HuH-7.5 (cell line): ENCODE measurements at places on chromosomes 13 and 19.

DNA sequence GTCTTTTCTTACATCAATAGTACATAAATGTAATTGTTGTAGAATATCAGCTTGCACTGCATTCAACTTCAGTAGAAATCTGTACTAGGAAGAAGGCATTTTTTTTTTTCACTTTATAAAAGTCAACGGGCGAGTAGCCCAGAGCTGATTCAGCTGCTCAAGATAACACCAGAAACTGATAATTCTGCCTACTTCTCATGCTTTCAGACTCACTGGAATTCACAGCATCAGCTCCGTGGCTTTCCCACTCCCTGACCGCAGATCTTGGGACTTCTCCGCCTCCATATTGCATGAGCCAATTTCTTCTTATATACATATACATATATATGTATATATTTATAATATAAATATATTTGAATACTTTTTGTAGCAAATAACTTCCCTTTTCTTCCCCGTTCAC, 263.1 kb upstream of the RXFP2 start:
- no peak for DNase-seq

- no peak for DNase-seq
These were observed 11.4 kb downstream of the EPHX3 start for GRCh38 chr19:15220833-15221232.

- DNase-seq, result no peak
These were observed 1235.2 kb upstream of the SLC10A2 start for GRCh38 chr13:104301171-104301975.

DNA sequence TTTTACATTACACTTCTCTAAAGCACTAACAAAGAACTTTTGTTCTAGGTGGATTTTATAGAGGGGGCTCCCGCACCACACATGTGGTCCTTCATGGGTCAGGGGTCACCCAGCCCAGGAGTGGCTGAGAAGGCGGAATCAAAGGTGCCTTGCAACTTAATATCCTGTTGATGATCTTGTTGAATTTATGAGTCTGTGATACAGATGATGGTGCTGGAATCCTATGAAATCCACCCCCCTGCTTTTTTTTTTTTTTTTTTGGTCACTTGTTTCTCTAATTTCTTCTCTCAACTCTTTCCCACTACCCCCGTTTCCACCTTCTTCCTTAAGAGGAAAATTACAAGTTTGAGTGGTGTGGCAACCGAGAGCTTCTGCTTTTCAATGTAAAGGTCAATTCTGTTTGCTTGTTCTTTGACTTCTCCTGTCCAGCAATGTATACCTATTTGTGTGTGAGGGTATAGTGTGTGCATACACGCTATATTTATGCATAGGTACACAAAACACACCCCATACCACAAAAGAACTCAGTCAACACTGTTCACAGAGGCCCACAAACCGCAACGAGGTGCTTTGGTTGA, 4.2 kb upstream of the ZIC2 start:
- DNase-seq, result no peak

DNA sequence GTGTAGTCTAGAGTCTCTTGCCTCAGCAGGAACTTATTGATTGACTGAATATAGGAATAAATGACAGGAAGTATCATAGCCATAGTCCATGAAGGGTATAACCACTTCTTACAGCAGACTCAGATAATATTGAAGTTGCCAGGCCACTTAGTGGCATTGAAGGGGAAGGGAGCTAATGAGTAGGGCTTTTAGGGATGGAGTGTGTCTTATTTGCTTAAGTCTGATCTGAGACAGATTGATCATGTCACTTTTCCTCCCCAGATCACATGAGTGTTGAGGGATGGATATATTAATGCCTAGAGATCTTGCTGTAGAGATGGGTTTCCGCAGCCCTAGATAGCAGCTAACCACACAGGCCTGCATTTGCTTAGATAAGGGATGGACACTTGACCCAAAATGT, 62.2 kb upstream of the NBEA start:
- no peak for DNase-seq

- no peak for DNase-seq
These were observed 96.3 kb downstream of the TBC1D4 start for GRCh38 chr13:75385708-75386083.

GRCh38 chr19:40255619-40256166, 29.2 kb upstream of the CCNP start:
- no peak for DNase-seq

GRCh38 chr13:108827646-108828045, 198.2 kb downstream of the MYO16 start:
- no peak for DNase-seq

DNA sequence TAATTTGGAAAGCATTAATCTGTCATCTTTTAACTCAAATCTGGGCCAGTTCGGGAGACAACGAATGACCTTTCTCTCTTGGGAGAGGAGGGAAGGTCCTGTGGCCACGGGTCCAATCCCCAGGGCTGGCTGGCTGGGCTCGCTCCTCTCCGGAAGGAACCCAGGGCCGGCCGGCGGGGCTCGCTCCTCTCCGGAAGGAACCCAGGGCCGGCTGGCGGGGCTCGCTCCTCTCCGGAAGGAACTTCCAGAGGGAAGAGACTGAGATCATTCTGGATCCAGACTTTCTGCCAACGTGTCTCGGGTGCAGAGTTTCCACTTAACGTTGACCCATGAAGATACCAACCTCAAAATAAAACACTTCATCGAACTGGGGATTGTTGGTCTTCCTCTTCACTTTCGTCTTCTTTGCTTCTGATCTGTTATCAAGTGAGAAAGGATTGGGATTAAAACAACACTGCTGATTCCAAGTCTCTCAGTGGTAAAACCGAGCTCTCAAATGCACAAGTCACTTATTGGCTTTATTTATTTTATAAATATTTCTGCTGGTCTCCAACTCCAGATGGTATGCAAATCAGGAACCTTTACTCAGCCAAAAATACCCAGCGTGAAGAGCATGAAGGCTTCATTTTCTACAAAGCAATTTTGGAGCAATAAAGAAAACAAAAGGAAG, 53.3 kb upstream of the C13orf46 start:
- DNase-seq, result no peak

GRCh38 chr13:60654415-60654814, 257.4 kb downstream of the TDRD3 start:
- no peak for DNase-seq

DNA sequence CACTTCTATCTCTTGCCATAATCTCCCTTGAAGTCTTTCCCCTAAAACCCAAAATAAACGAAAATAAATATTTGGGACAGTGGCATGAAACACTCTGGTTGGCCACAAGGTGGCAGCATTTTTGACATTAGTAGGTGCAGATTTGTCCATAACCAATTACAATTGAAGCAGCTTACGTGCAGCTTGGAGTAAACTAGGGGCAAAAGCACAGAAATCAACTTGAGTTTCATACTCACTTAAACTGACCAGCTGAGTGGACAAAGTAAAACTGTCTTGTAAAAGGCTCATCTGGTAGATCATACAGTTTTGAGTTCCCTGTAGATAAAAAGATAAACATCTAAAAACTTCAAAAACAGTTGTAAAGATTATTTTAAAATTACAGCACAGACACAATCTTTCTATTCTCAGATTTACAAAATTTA, 18.8 kb downstream of the PDCD5 start:
- peak; percentile 50 for DNase-seq

- DNase-seq, result no peak
These were observed 159.9 kb downstream of the USP12 start for GRCh38 chr13:27011661-27012060.

GRCh38 chr19:46615966-46616365, 8.9 kb downstream of the PTGIR start:
- no peak for DNase-seq

DNA sequence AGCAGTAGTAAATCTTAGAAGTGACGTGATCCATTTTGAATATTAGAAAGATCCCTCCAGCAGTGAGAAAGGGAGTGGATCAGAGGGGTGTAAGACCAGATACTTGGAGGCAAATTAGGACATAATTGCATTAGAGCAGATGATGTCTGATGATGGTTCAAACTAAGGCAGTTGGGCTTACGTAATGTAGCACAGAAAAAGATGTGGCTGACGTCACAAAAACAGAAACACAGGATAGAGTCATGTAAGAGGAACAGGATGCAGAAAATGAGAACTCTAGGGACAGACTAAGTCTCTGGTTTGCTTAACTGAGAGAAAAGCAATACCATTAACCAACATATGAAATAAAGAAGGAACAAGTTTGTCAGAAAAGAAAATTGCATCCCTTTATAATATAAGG, 392.5 kb upstream of the DACH1 start:
- no peak for DNase-seq
